ENCODE measurements at places on chromosomes 1 and 21.

GRCh38 chr1:23381233-23381885, 11.7 kb upstream of the ZNF436 start:
- no peak for DNase-seq

DNA sequence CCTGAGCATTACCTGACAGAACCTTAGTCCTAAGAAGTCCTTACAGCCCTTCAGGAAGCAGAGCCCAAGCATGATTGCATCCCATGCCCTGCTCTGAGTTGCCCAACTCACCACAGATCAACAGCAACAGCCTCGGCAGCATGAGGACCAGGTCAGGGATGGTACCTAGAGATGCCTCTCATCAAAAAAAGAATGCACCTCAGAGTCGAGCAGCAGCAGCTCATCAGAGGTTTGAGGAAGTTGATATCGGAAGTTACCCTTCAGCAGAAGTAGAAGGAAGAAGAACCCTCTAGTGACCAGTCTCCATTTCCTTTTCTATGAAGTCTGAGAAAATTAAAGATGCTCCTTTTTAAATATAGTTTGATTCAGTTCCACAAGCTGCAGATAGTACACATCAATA, at the start of gene FCRL1:
FCRL1 (minus strand) TSS at position 225 of the 400 bp plus-strand sequence; CDS start at position 142, 83 bp downstream.
- no peak for DNase-seq

- no peak for DNase-seq
Measured at GRCh38 chr21:43209575-43210453, 41.0 kb downstream of the CRYAA start.

DNA sequence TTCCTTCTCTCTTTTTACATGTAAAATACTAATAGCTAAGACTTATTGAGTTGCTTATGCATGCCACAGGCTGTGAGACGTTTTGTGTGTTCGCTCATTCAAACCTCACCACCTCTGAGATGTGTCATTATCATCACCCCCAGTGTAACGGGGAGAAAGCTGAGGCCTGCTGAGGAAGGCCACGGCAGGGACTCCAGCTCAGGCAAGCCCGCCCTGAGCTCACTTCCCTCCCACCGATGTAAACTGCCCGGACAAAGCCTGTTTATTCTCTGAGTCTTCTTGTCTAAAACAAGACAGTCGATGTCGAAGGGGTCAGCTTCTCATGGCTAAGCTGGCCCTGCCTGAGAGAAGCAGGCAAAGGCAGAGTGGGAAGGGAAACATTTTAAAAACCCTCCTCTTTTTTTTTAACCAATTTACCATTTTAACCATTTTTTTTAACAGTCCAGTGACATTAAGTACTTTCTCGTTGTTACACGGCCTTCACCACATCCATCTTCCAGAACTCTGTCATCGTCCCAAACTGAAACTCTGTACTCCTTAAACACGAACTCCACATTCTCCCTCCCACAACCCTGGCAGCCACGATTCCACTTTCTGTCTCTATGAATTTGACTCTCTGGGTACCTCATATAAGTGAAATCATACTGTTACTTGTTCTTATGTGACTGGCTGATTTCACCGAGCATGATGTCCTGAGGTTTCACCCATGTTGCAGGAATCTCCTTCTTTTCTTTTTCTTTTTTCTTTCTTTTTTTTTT, 204.8 kb upstream of the GALNT2 start:
- DNase-seq, result no peak

GRCh38 chr1:56355422-56355821, 223.9 kb downstream of the PLPP3 start:
- DNase-seq, result no peak

DNA sequence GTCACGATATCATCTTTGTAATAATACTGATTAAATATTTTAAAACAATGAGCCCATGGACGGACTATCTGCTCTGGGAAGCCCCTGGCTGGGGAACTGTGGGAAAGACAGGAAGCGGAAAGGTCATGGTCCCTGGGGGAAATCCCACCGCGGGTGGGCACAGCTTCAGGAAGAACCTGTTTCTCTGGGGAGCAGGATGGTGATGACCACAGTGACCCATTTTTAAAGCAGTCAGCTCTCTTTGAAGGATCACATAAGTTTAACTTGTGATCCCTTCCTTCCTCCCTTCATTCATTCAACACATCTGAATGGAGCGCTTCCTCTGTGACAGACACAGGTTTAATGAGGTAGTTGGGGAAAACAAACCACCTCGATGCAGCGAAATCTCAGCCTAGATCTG, 73.0 kb downstream of the DHRS3 start:
- DNase-seq, result no peak

DNA sequence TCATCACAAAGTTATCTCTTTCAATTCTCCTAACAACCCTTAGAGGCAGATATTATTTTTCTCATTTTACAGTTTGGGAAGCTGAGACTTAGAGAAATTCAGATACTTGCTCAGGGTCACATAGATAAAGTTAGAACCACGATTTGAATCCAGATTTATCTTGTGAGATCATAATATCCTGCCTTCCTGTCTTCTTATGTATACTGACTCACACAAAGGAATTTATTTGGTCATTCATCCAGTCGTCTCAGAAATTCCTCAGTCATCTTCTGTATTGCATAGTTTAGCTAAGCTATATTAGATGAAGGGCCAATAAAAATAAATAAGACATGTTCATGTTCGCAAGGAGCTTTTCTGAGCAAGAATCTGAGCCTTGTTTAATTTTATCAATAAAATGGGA, 35.8 kb upstream of the RUNX1 start:
- no peak for DNase-seq

- peak; percentile 38 for DNase-seq
Measured at GRCh38 chr1:169105434-169106094, 926 bp upstream of the ATP1B1 start.

DNA sequence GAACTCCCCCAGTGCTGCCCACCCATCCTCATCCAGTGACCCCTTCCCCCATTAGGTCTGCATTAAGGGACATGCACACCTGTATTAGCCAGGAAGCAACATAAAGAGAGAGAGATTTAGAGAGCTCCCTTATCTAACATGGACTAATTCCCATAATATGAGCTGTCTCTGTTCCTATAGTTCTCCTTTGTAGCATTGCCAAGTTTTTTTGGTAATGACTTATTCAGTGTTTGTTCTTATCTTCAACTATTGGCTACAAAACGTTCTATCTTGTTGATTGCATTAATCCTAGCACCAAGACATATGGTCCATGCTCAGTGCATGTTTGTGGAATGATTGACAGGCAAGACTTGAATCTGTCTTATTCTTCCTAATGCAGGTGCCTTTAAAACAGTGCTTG, 264.0 kb downstream of the ADGRL2 start:
- DNase-seq, result no peak

DNA sequence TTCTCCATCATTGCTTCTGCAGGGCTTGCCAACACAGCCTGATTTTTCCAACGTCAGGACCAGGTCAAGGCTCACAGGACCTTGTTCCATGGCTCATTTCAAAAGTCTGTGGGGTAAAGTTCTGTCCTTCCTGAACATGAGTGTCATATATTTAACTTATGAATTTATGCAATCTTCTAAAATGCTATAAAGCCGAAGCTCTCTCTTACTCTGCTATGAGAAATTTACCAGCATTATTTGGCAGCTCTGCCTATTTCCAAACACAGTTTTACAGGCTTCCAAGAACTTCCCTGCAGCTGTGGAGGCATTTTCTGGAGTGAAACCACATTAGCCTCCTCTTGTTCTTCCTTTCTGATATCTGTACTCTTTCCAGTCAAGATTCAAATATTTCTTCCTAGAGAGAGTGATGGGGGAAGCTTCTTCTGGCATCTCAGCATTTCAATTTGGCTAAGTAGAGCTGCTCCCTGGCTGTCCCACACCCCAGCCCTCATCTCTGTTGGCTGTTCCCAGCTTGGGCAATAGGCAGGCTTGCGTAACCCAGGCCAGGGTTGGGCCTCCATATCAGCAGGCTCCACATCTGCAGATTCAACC, 15.6 kb upstream of the HMGCS2 start:
- no peak for DNase-seq

DNA sequence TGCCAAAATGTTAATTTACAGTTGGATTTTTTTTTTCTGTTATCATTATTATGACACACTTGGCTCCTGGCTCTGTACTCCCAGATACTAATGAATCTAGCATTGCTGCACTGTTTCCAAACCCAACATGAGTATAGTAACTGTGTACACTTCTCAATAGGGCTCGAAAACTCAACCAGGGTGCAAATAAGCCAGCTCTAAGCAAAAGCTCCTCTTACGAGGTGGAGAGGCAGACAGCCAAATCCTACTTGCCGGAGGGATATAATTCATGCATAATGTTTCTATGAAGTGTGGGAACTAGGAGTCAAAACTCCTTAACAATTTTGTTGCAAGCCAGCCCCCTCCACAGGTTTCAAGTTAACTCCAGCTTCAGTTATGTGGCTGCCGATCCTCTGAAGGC, 510.4 kb upstream of the ZP4 start:
- DNase-seq, result no peak

DNA sequence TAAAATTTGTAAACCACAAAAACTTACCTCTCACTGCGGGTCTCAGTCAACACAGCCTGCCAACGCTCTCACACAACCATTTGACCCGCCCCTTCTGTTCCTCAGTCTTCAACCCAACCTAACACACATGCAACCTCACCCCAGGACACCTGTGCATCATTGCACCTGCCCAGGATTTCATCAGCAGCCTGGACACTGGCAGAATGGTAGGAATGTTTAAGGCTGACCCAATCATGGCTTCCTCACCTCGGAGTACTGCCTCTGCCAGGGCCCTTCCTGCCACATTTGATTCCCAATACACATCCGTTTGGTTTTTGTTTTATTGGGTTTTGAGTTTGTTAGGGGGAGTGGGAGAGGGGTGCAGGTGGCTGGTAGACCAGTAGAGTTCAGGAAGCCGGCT, 40.7 kb downstream of the TOMM20 start:
- no peak for DNase-seq

DNA sequence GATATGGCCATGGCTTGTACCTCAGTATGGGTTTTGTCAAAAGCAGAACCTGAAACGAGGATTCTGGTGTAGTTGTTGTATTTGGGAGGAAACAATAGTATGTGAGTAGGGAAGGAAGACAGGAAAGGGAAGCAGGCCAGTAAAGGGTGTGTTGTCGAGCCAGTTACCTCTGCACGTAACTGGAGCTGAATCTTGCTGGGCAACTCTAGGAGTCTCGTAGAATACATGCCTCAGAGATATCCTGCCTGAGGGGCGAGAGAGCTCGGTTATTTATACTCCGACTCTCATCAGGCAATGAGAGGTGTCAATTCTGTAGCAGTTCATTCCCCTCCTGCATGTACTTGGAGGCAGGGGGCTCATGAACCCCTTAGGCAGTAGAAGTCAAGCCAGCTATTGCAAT, 45.9 kb upstream of the KIF26B start:
- no peak for DNase-seq

- peak; percentile 43 for DNase-seq
Measured at GRCh38 chr1:41496080-41497055, 11.9 kb upstream of the EDN2 start.

GRCh38 chr1:216207154-216207553, 216.1 kb downstream of the USH2A start:
- DNase-seq, result no peak

GRCh38 chr1:203059485-203059884, 26.3 kb downstream of the MYOG start:
- DNase-seq, result no peak

- peak; percentile 29 for DNase-seq
Measured at GRCh38 chr1:203126151-203126865, 1.2 kb upstream of the ADORA1 start.

- DNase-seq, result no peak
Measured at GRCh38 chr1:220708936-220709801, 19.0 kb downstream of the C1orf115 start.

DNA sequence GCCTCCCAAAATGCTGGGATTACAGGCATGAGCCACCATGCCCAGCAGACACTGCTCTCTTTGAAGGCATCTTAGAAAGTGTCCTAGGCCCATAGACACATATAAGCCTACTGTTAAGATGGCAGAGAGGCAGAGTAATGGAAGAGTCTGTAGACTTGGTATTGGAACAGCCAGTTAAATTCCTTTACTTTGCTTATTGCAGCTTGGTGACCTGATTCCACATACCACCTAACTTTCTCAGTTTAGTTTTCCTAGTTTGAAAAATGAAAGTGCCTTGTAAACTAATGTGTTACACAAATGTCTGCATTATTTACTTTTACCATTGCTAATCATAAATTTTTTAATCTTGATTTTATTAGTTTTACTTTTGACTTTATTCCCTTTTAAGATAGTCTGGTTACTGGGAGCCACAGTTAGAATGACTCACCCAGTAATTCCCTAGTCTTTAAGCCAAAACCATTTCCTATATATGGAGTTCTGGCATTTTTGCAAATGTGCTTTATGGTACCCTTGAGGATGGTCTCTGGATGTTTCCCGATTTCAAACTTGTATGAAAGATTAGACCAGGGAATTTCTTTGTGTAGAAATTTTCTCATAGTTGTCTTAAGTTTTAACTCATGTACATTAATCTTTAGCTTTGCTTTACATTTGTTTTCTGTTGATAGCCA, 6.4 kb downstream of the SMAP2 start:
- DNase-seq, result no peak

DNA sequence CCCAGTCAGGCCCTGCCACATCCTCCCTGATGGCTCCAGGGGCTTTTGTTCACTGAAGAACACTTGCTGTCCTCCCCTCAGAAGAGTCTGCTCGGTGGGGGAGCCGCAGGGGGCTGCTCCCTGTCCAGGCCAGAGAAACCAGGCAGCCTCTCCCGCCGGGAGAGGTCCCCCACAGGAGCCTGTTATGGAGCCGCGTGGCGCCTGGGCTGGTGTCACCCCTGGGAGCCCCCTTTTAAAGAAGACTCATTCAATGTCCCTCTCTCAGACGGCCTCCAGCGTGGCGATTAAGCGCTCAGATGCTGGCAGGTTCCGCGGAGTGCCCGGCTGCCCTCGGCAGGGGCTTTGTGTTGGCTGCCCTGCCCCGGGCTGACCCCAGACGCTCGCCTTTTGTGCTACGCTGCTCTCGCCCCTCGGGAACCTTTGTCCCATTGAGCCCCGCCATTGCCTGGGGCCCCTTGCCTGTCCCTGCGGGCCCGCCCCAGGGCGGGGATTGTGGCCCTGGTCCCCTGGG, 43.1 kb downstream of the SKI start:
- no peak for DNase-seq

DNA sequence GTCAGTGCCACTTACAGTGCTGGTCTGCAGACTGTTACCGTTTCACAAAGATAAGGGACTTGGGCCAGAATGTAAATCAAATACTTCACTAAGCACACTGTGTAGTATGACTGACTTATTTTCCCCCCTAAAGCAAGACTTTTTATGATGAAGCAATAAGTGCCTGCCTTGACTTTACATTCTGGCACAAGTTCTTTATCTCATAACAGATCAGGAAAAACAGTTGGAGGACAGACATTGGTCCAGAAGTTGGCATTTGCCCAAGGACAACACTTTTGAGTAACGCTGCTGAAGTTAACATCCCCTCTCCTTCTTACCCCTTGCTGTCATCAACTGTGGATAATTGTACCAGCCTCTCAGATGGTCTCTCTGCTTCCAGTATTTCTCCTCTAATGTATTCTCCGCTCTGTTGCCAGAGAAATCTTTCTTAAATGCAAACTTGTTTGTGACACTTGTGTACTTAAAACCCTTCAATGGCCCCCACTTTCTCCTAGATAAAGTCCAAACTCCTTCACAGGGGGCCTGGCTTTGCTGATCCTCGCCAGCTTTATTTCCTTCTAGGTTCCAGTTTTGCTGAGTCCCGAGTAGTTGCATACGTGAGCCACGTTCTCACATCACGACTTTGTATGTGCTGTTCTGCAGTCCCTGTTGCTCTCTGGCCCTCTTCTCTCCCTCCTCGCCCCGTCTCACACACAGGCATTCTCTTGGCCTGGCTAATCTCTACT, 45.7 kb downstream of the S1PR1 start:
- no peak for DNase-seq

Data from CD4-positive, alpha-beta T cell (primary cell).